ENCODE measurements at places on chromosomes 5 and 9. TPM values are rescaled to one million over a fixed set of nuclear protein-coding genes. Genes with fewer than 3 reads are reported as not detected.

Gene EDIL3
- total RNA-seq: 4.9 TPM

Gene TMEM171
- 6.3 TPM for total RNA-seq

Gene PAX5
- 0.44 TPM for total RNA-seq

Gene CYSTM1
- total RNA-seq: 11.4 TPM

Gene TAF11L3
- total RNA-seq: not detected

Gene GRIA1
- not detected for total RNA-seq

Gene ENTPD2
- 2.9 TPM for total RNA-seq

Gene LECT2
- not detected for total RNA-seq

Gene FAM221B
- not detected for total RNA-seq

Gene UAP1L1
- 4.9 TPM for total RNA-seq

Gene ZNF883
- 1.0 TPM for total RNA-seq

Gene ALDH1A1
- total RNA-seq: 3.3 TPM

Gene IL9
- not detected for total RNA-seq

Gene GFI1B
- not detected for total RNA-seq

Gene RGS7BP
- total RNA-seq: 0.12 TPM

Gene CARTPT
- not detected for total RNA-seq

- no peak for ATAC-seq
Measured at GRCh38 chr5:94196953-94197352, 421.5 kb downstream of the KIAA0825 start.

- no peak for ATAC-seq
Measured at GRCh38 chr5:54678737-54679136, 161.2 kb downstream of the SNX18 start.

DNA sequence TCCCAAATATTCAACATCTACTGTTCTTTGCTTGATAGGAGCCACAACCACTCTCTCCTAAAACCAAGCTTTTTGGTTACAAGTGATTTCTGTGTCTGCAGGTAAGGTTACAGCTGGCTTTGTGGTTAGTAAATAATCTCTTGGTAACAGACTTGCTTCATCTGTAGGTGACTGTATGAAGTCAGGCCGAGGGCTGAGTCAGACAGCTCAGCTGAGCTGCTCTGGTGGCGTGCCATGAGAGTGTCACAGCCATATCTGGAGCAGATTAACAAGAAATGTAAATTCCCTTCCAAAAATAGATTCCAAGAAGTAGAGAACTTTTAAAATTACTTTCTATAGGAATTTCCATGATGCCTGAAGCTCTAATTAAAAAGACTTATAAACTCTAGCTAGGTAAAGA is 23.7 kb upstream of the TAS2R1 start:
- peak; percentile 80 for ATAC-seq

- no peak for ATAC-seq
Measured at GRCh38 chr9:65432722-65433323, 147.8 kb upstream of the FOXD4L5 start.

DNA sequence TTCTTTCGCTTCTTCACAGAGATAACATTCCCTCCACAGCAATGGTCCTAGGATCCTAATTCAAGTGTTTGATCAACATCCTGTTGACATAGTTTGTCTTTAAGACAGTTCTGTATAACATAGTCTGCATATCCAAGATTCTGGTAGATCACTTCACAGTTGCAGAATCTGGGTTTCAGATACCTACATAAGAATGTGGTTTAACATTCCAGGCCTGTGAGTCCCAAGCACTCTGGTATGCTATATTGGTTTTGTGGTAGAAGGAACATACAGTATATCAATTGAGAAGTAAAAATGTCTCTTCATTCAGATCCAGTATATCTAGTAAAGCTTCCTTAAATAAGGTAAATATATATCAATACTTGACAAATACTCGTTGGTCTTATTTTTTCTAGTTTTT is 914.2 kb upstream of the CDH6 start:
- no peak for ATAC-seq

GRCh38 chr9:10005206-10005605 is 607.6 kb downstream of the PTPRD start:
- ATAC-seq: no peak

DNA sequence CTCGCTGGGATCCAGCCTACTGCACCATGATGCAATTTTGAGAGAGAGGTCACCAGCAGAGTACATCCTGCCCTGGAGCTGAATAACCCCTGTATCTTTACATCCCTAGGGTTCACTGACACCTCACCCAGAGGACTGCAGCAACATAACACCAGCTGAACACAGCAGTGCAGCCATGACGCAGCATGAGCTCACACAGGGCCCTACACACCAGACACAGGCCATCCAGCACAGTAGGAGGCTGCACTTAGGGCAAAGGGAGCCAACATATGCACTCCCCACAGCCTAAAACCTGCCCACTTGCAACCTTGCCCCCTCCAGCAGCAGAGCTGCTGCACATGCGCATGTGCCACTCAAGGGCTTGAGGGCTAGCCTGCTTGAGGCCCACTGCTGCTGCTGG is 157.3 kb upstream of the SMARCA2 start:
- no peak for ATAC-seq

- no peak for ATAC-seq
Measured at GRCh38 chr5:88833371-88834130, 49.4 kb downstream of the MEF2C start.

DNA sequence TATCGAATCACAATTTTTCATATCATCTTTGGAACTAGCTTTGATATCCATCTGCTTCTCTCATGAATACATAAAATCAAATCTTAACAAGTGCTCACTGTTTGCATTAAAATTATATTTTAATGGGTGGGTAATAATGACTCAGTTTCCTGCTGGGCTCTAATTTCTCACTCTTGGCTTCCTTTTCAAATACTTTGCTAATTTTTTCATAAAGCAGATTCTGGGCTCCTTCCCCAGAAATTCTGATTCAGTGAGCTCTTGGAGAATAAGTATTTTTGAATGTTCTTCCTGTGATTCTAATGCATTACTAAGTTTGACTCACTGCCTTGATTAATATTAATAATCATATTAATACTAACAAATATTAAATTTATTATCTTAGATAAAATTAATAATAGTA is 48.9 kb downstream of the YIPF5 start:
- no peak for ATAC-seq

- no peak for ATAC-seq
Measured at GRCh38 chr9:122819791-122820489, 8.4 kb downstream of the PDCL start.

DNA sequence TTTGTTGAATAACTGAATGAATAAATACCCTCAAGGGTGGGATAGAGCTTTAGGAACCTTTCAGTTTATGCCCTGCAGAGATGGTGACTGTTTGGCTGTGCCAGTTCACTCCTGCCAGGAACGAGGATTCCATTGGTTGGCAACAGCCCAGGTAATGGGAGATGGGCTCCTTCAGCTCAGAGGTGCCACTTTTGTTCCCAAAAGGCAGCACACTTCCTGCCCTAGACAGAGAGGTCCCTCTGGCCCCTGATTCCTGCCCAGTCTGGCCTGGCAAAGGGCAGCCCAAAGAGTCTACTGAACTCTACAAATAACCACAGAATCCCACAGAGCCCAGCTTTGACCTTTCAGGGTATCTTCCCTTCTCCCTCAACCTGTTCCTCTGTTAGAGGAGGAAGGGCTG is 1.6 kb downstream of the C9orf152 start:
- no peak for ATAC-seq

GRCh38 chr5:2096887-2097505 is 214.3 kb upstream of the IRX4 start:
- no peak for ATAC-seq

GRCh38 chr5:8491254-8491653 is 622.3 kb downstream of the MTRR start:
- ATAC-seq: no peak

DNA sequence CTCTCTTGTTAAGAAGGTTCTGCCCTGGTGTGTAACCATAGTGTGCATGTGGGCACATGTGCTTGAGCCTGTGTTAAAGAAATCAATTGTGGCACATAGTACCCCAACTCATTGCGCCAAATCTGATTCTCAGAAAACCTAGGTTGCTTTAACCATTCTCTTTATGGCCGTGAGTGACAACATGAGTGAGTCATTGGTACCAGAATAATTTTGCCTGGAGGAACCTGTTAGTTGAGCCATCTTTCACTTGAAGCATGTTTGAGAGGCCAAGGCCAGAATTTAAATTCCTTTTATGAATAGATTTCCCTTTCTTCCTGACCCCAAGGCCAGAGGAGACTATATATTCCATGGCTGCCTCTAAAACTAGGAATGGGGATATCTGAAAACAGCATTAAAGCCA is 35.2 kb upstream of the SLC36A2 start:
- no peak for ATAC-seq

GRCh38 chr5:35830587-35830986 is 26.1 kb upstream of the IL7R start:
- ATAC-seq: no peak

GRCh38 chr9:74653410-74654080 is 156.4 kb downstream of the RORB start:
- no peak for ATAC-seq

- no peak for ATAC-seq
Measured at GRCh38 chr9:7608261-7608660, 191.3 kb downstream of the DMAC1 start.

DNA sequence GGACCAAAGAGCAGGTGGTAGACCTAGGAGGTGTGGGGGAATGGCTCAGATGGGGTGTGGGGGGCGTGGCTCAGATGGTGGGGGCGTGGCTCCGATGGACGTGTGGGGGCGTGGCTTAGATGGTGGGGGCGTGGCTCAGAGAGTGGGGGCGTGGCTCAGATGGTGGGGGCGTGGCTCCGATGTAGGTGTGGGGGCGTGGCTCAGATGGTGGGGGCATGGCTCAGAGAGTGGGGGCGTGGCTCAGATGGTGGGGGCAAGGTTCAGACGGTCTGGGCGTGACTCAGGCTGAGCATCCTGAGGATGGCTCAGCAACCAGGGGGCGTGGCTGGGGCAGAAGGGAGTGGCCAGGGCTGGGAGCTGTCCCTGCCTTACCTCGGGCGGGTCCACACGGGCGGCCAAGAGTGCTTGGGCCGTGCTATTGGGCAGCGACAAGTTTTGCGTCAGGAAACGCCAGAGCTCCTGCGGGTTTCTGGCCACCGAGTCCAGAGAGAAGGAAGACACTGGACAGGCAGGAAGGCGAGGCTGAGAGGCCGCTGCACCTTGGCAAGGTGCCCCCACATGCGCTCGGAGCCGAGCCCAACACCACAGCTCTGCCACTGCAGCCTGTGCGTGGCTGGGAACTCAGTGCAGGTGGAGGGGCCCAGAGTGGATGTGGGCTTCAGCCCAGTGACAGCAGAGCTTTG is 5.9 kb downstream of the ABCA2 start:
- peak; percentile 84 for ATAC-seq

DNA sequence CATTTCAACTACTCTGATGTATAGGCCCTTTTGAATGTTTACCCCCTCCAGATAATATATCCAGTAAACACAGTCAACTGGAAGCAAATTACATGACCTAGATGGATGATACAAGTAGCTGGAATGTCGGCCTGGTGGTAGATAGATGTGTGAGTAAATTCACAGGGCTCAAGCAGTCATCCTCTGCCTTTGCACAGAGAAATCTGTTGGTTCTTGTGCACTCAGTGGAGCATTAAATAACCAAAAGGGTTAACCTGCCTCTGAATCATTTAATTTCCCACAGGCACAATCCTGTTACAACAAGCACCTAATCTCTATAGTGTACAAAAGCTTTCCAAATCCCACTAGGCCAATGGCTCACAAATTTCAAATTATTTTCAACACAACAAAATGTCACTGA is 668.3 kb downstream of the DNAH5 start:
- peak; percentile 79 for ATAC-seq

- ATAC-seq: no peak
Measured at GRCh38 chr9:76221423-76221822, 172.8 kb downstream of the RFK start.

DNA sequence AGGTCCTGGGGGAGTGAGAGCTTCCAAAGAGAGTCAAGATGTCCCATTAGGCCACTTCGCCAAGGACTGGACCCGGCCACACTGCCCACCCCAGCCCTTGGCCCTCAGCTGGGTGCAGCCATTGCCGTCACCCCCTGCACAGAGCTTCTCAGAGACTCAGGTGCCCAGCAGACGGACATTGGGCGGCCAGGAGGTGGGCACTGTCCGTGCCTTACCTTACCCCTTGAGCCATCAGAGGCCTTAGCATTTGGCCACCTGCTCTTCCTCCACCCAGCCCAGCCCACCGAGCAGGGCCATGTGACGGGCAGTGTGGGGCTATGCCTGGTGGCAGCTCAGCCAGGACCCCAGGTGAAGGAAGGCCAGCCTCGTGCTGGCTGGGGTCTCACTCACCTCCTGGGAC is 3.3 kb upstream of the DNLZ start:
- no peak for ATAC-seq

DNA sequence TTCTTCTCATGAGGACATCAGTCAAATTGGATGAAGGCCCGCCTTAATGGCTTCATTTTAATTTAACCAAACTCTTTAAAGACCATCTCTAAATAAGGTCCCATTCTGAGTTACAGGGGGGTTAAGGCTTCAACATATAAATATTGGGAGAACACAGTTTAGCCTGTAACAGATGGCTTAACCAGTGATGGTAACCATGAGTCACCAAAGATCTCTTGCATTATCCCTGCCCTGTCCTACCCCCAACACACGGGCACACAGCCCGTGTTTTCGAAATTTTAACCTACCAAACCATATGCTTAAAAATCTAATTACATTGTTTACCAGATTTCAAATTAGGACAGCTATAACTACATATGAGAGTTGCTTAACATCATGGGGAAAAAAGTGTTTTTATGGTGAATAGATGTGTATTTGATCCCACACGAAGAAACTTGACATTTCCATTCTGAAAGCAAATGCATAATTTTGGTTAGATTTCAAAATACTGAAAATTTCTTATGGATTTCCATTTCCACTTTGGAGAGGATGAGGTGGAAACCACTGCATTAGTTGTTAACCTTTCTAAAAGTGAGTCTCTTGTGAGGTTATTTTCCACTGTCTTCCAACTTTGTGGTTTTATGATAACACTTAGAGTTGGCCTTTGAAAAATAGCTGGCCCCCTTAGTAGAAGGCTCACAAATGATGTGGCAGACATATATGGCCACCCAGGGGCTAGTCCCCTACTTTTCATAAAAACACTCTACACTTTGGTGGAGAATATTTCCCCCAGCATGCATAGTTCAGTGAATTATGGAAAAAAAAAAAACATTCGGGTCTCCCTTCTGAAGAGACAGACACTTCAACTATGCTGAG is 849.3 kb downstream of the TLE1 start:
- no peak for ATAC-seq

DNA sequence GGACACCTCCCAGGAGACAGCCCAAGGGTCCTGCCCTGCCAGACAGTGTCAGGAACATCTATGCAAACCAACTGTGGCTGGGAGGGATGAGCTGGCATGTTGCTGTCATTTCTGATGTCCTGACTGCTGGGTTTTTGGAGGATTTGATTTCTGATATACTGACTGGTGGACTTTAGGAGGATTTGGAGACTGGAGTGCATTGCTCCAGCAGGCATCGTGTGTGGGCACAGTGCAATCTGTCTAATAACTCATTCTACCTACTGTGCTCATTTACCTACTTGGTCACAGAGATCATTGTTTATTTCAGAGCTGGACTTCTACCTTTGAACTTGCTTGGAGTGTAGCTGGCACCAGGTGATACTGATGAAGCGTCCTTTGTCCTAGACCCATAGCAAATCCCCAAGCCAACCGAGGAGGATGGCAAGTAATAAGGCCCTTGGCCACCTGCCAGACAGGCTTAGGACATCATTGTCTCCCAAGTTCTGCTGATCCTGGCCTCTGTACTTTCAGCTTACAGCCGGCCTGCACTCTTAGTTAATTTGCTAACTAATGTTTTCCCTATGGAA is 124.3 kb upstream of the ICE1 start:
- ATAC-seq: no peak
